ENCODE measurements at places on chromosomes 1 and 21.

GRCh38 chr1:16367968-16368890 is 1.2 kb downstream of the SZRD1 start:
- peak; percentile 59 for DNase-seq

- DNase-seq: no peak
Observed at GRCh38 chr1:47580451-47580995, 142.7 kb downstream of the FOXD2 start.

GRCh38 chr1:7786795-7787194 is 2.7 kb downstream of the PER3 start:
- no peak for DNase-seq

- DNase-seq: no peak
Observed at GRCh38 chr1:54601730-54602129, 21.6 kb downstream of the FAM151A start.

- no peak for DNase-seq
Observed at GRCh38 chr1:156858555-156858956, 361 bp downstream of the INSRR start.

GRCh38 chr1:87394982-87395381 is 66.3 kb downstream of the LMO4 start:
- DNase-seq: no peak

DNA sequence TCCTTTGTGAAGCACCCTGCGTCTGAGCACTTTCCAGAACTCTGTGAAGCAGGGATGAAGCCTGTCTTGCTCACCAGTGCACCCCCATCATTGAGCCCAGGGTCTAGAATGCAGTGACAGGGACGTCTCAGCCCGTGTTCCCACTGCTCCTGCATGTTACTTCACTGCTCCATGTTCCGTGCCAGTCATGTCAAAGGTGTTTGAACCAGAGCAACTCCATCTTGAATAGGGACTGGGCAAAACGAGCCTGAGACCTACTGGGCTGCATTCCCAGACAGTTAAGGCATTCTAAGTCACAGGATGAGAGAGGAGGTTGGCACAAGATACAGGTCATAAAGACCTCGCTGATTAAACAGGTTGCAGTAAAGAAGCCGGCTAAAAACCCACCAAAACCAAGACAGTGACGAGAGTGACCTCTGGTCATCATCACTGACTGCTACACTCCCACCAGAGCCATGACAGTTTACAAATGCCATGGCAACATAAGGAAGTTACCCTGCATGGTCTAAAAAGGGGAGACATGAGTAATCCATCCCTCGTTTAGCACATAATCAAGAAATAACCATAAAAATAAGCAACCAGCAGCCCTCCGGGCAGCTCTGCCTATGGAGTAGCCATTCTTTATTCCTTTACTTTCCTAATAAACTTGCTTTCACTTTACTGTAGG is 63.2 kb downstream of the SDC3 start:
- no peak for DNase-seq

DNA sequence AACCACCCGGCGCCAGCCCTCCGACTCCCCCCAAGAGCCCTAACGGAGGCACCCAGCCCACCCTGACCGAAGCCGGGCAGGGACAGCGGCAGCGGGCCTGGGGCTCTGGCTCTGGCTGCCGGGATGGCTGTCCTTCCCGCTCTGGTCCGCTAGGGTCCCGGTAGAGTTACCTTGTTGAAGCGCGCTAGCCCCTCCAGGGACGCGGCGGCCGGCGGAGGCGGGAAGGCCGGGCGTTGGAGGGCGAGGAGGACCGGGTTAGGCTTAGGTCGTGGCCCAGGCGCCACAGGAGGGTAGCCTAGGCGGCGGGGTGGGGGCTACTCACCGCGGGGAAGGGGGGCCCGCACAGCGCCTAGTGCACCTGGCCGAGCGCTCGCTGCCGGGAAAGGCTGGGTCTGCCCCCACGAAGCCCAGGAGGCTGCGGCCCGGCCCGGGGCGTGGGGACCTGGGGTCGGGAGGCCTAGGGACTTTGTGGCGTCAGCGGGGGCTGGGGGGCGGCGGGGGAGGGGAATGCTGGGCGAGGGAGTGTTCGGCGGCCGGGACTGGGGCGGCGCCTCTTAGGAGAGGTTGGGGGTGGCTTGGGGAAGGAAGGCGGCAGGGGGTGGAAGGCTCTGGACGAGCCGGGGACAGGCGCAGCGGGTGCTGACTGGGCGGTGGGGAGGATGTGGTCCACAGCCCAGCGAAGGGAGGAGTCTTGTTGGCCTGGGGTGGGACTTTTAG is at the start of gene TRIM17:
TRIM17 (minus strand) TSS at position 645 of the 717 bp plus-strand sequence. CDS start 1,789 bp downstream, outside the sequence.
- DNase-seq: no peak

- DNase-seq: no peak
Observed at GRCh38 chr1:111582644-111583618, 36.7 kb upstream of the RAP1A start.

DNA sequence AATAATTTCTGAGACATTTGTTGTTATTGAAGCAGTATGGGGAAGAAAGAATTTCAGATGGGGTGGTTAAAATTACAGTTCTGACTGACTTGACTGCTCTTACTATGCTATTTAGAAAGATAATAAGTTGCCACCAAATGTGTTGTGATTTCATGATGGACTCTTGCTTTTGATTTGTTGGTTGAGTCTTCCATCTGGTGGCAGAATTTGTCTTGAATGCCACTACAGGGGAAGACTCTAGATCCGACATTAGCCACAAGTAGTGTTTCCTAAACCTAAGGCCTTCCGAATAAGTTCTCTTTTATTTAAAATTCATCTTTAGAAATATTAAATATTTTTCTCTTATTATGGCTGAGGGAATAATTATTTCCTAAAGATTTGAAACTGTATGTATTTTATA is 190.9 kb upstream of the ADGRL4 start:
- DNase-seq: peak; percentile 38

- peak; percentile 84 for DNase-seq
Observed at GRCh38 chr1:156146020-156146768, 7.2 kb upstream of the SEMA4A start.

Measured in LoVo (cell line).